ENCODE measurements at places on chromosomes 11 and 22. TPM values are rescaled to one million over a fixed set of nuclear protein-coding genes. Genes with fewer than 3 reads are reported as not detected.
A peak's percentile ranks its signal among the peaks of the same experiment; 100 is the strongest.

The ROM1 gene
- total RNA-seq, result 2.4 TPM

The MTA2 gene
- 199 TPM for total RNA-seq

The RFPL3 gene
- not detected for total RNA-seq

The MUC2 gene
- total RNA-seq, result not detected

The PAMR1 gene
- total RNA-seq, result not detected

GRCh38 chr22:47927648-47928210, 1165.3 kb downstream of the TBC1D22A start:
- no peaks in the 10 kb centered on the region for H3K4me1 ChIP-seq
- no peaks in the 10 kb centered on the region for H3K36me3 ChIP-seq
- no peak for DNase-seq
- no peaks in the 10 kb centered on the region for H3K27me3 ChIP-seq
- no peak overlapping the region for H3K4me3 ChIP-seq

GRCh38 chr11:75874684-75875341, 59.8 kb downstream of the UVRAG start:
- H3K27me3 ChIP-seq, result no peaks in the 10 kb centered on the region
- no peak overlapping the region for H3K27ac ChIP-seq
- no peak for DNase-seq
- no peaks in the 10 kb centered on the region for H3K4me1 ChIP-seq
- H3K36me3 ChIP-seq, result peaks cover 2% of the 10 kb centered on the region
- H3K4me3 ChIP-seq, result no peak overlapping the region

DNA sequence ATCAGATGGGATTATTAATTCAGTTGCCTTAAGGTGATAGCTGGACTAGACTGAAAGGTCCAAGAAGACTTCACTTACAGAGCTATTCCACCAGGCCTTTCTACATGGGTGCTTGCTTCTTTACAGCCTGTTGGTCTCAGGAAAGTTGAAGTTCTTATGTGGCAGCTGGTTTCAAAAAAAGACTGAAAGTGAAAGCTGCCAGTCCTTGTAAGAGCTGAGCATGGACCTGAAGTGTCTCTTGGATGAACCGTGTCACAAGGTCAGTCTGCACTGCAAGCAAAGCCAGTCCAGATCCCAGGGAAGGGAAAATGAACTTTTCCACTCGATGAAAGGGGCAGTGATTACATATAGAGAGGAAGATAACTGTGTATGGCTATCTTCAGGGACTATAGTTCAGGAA, 201.5 kb upstream of the LUZP2 start:
- no peaks in the 10 kb centered on the region for H3K36me3 ChIP-seq
- no peaks in the 10 kb centered on the region for H3K4me1 ChIP-seq
- H3K27me3 ChIP-seq, result no peaks in the 10 kb centered on the region
- no peak overlapping the region for H3K4me3 ChIP-seq
- DNase-seq, result no peak

DNA sequence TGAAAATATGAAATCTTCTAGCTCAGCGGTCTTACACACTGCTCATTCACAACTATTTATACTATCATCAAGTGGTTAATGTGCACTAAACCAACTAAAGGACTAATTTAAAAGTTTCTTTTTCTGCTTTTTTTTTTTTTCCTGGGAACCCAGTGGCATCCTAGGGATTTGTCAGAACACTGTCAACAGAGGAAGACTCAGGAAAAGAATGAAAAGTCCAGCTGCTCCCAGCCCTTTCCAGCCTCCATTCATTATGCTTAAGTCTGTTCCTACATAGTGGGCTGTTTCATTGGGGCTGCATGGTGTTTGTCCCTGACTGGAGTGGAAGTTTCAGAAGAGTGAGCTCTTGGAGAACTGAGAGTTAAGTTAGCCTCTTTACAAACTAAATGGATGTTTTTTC, 391.1 kb downstream of the AASDHPPT start:
- H3K4me3 ChIP-seq, result no peak overlapping the region
- no peak overlapping the region for H3K27ac ChIP-seq
- H3K27me3 ChIP-seq, result no peaks in the 10 kb centered on the region
- H3K4me1 ChIP-seq, result no peaks in the 10 kb centered on the region

DNA sequence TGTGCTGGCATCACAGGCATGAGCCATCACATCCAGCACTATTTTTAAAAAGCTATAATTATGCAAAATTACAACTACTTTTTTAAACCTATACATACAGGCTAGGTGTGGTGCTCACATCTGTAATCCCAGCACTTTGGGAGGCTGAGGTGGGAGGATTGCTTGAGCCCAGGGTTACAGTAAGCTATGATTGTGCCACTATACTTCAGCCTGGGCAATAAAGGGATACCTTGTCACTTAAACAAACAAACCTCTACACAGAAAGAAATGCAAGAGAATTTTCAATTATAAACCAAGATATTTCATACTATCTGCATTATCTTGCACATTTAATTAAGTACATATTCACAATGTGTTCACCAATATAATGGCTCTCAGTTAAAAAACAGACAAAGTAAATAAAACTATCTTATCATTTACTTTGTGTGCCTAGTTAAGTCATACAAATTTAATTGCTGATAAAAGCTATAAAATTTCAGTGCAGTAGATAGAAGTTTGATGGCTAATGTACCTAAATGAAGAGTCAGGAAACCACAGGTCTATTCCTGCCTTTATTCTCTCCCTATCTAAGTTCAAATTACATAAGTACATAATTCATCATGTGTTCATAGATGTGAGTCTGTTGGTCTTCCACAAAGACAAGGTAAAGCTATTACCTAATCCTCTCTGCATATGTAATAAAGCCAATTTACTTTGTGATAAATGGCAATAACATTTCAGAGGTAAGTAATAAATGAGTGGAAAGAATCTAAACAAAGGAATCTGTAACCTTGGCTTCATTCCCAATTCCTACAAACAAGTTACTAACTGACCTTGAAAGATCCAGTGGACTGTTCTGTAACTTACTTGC, 9.0 kb upstream of the RDX start:
- H3K27me3 ChIP-seq, result no peaks in the 10 kb centered on the region
- H3K4me1 ChIP-seq, result no peaks in the 10 kb centered on the region
- no peak overlapping the region for H3K27ac ChIP-seq
- H3K36me3 ChIP-seq, result no peaks in the 10 kb centered on the region
- no peak for DNase-seq

DNA sequence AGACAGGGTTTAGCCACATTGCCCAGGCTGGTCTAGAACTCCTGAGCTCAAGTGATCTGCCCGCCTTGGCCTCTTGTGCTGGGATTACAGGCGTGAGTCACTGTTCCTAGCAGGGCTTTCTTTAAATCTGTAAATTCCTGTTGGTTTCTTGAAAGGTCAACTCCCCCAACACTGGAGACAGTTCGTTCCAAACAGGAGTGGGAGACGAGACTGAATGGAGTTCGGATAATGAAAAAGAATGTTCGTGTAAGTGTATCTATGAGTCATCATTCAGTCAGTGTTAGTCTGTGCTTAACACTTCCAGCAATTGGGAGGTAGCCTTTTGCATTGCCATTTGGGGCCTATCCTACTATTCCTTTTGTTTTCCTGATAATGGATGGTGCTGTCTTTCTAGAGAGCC, 10.0 kb upstream of the BACE1-AS start:
- no peak for DNase-seq
- peaks cover 60% of the 10 kb centered on the region for H3K36me3 ChIP-seq
- no peaks in the 10 kb centered on the region for H3K27me3 ChIP-seq
- no peak overlapping the region for H3K4me3 ChIP-seq
- no peaks in the 10 kb centered on the region for H3K4me1 ChIP-seq
- H3K27ac ChIP-seq, result no peak overlapping the region

DNA sequence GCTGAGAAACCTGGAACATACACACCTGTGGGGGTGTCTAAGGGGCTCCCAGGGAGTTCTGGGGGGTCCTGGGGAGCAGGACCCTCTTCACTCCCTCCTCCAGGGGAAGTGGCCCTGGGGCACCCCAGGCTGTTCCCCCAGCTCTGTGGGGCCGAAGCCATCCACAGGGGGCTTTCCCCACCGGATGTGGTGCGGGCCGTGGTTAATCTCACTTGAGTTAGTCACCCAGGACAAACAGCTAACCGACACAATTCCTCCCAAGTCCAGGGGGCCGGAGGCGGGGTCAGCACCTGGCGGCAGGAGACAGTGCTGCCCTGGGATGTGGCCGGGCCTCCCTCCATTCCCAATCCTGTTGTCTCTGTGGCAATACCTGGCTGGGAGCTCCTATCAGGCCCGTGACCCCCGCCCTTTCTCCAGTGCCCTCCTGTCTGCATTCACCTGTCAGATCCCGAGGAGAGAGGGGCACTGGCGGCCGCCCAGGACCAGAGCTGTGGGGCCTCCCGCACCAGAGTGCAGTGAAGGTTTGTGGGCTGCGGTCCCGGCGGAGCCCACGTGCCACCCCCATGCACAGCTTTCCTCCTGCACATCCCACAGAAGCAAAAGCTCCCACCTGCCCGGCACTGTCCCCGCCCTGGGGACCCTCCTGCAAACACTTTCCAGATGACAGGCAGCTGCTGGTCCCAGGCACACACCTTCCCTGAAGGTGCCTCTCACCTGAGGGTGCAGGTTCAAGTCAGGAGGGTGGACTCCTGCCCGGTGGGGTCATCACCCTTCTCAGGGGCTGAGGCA, 5.2 kb upstream of the MUC5AC start:
- no peak overlapping the region for H3K4me3 ChIP-seq
- no peaks in the 10 kb centered on the region for H3K36me3 ChIP-seq
- no peak for DNase-seq
- H3K27me3 ChIP-seq, result no peaks in the 10 kb centered on the region

GRCh38 chr11:14290422-14290821, 68.6 kb downstream of the RRAS2 start:
- DNase-seq, result no peak
- H3K36me3 ChIP-seq, result no peaks in the 10 kb centered on the region
- no peak overlapping the region for H3K4me3 ChIP-seq
- no peaks in the 10 kb centered on the region for H3K4me1 ChIP-seq
- no peak overlapping the region for H3K27ac ChIP-seq

DNA sequence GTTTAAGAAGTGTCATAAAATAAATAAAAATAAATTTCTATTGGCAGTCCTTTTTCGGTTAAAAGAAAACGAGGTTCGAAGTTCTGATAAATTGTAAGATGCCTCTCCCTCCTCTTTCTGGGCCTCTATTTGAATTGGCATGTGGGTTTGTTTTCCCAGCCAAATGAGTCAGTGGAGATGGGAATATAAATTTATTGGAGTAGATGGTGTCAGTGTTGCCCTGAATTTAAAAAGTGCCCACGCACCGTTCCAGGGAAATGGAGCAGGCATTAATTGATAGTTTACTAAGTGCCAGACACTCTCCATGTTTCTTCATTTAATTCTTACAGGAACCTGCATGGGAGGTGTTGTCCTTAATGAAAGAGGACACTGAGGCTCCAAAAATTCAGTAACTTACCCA, 119.2 kb downstream of the FEZ1 start:
- no peaks in the 10 kb centered on the region for H3K4me1 ChIP-seq
- no peaks in the 10 kb centered on the region for H3K36me3 ChIP-seq
- no peaks in the 10 kb centered on the region for H3K27me3 ChIP-seq
- no peak overlapping the region for H3K4me3 ChIP-seq
- DNase-seq, result no peak

DNA sequence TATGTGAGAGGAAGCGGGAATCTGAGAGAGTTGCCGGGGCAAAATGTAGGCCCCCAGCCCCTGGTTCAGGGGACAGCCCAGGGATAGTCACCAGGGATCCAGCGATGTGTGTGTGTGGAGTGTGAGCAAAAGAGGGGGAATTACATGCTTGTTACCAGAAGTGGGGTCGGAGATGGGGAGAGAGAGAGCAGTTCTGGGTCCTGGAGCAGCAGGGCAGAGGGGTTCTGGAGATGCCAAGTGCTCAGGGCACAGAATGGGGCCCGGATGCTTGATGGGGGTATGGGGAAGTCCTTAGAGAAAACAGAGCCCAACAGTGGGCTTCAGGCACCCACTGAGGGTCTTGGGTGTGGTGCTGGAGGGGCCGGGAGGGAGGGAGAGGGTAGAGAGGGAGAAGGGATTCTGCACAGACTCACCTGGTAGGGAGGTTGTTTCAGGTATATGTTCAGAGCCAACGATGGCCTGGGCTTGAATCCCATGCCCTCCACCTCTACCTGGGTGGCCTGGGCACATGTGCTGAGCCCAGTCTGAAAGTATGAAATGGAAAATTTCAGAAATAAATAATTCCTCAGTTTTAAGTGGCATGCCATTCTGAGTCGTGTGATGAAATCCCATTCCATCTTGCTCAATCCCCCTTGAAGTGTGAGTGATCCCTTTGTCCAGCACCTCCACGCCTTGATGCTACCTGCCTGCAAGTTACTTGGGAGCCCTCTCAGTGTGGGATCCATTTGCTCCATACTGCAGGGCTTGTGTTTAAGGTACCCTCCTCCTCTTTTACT, 12.4 kb downstream of the SMIM38 start:
- no peaks in the 10 kb centered on the region for H3K27me3 ChIP-seq
- no peaks in the 10 kb centered on the region for H3K4me1 ChIP-seq
- no peak for DNase-seq
- H3K4me3 ChIP-seq, result no peak overlapping the region
- H3K27ac ChIP-seq, result no peak overlapping the region

- no peaks in the 10 kb centered on the region for H3K27me3 ChIP-seq
- DNase-seq, result no peak
- peak overlapping the region; percentile 74 for H3K27ac ChIP-seq
- H3K36me3 ChIP-seq, result no peaks in the 10 kb centered on the region
Observed at GRCh38 chr22:23184100-23184763, 3.9 kb downstream of the BCR start.

GRCh38 chr11:41996533-41996932, 537.1 kb upstream of the LRRC4C start:
- H3K27ac ChIP-seq, result no peak overlapping the region
- no peaks in the 10 kb centered on the region for H3K4me1 ChIP-seq
- H3K27me3 ChIP-seq, result no peaks in the 10 kb centered on the region
- no peaks in the 10 kb centered on the region for H3K36me3 ChIP-seq
- H3K4me3 ChIP-seq, result no peak overlapping the region

DNA sequence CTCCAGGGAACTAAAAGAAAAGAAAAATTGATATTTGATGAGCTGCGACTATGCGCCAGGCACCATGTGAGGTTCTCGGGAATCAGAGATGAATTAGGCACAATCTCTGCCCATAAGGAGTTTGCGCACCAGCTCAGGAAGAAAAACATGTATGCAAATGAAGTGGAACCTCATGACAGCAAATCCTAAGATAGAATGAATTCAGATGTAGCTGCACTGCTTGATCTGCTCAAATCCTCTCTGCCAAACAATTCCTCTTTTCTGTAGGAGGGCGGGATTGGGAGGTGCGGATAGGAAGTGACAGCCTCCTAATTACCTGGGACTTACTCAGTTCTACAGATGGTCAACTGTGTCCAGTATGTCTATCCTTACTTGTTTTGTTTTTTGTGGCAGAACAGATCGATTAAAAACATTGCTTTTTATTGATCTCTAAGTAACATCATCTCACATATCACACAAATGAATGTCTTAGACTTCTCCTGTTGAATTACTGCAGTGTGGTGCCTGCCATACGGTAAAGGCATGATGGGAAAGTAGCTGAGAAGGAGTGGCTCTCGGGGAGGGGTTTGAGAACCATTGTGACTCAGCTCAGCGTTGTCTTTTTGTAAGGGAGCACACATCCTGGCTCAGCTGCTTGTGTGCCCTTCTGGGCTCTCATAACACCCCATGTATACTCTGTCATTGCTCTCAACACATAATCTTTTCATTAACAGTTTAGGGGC, 13.9 kb downstream of the CRTAM start:
- DNase-seq, result peak; percentile 25
- peak overlapping the region; percentile 45 for H3K4me3 ChIP-seq

- peak overlapping the region; percentile 85 for H3K27ac ChIP-seq
- H3K4me1 ChIP-seq, result peaks cover 7% of the 10 kb centered on the region
- peaks cover 26% of the 10 kb centered on the region for H3K36me3 ChIP-seq
- H3K4me3 ChIP-seq, result peak overlapping the region; percentile 79
Observed at GRCh38 chr11:10752061-10752460, 1.0 kb downstream of the CTR9 start.

GRCh38 chr11:68396516-68396915, 64.0 kb upstream of the PPP6R3 start:
- H3K36me3 ChIP-seq, result no peaks in the 10 kb centered on the region
- DNase-seq, result no peak
- H3K4me1 ChIP-seq, result no peaks in the 10 kb centered on the region

All from naive thymus-derived CD4-positive, alpha-beta T cell (primary cell).